ENCODE measurements at places on chromosomes 1 and 21.

DNA sequence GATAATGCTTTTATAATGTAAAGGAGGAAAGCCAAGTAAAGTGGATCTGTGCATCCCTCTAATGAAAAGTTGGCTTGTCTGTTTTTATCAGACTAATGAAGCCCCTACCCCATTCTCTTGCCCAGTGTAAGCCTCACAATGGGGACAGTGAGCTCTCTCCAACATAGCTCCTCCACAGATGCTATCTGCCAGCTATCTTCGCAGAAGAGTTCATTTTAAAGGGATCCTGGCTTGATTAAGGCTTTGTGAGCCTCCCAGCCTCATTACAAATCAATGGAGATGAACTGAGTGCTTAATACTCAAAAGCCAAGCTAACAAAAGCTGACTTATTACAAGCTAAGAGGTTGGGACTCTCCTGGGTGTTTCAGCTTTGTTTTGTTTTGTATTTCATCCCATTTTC is 514.7 kb downstream of the NUF2 start:
- no peak for DNase-seq

GRCh38 chr21:34845521-34846451 is 177.0 kb downstream of the CLIC6 start:
- DNase-seq = peak; percentile 14

DNA sequence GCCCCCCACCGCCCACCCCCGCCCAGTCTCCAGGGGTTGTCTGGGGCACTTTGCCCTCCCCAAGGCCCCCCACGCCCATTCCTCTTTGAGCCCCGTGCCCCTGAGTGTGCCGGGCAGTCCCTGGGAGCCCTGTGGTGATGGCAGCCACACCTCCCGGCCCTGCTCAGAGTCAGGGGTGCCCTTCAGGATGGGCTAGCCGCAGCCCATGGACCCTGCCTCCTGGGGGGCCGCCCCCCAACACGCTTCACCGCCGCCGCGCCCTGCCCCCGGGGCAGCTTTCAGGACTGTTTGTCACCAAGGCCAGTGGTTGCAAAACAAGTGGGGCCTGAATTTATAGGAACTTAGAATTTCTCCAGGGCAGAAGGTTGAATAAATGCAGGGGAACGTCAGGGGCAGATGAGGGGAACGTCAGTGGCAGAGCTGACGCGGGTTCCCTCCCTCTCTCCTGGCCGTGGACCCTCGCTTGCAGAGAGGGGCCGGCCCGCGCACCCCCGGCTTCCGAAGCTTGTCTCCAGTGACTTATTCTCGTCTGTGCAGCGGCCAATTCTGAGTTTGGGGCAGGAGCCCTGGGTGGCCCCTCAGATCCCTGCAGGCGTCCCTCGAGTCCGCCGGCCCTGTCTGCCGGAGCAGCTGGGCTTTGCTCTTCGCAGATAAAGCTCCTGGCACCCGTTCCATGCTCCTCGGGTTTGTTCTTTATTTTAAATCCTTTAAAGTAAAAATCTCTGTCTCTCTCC is 41.2 kb upstream of the ADARB1 start:
- no peak for DNase-seq

DNA sequence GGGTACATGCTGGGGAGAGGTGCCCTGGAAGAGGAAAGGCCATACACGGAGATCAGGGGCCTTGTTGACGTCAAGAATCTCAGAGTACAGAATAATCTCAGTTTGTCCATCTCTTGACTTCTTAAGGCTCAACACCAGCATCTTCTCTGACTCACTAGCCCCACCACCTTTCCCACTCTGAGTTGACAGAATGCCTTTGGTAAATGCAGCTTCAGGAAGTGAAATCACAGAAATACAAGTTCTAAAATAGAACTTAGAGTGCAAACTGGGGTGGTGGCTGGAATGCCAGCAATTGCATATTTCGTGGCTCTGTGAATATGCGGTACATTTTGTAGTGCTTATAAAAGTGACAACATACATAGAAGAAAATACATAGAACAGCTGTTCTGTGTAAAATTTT is 1.6 kb downstream of the COG2 start:
- DNase-seq = no peak

DNA sequence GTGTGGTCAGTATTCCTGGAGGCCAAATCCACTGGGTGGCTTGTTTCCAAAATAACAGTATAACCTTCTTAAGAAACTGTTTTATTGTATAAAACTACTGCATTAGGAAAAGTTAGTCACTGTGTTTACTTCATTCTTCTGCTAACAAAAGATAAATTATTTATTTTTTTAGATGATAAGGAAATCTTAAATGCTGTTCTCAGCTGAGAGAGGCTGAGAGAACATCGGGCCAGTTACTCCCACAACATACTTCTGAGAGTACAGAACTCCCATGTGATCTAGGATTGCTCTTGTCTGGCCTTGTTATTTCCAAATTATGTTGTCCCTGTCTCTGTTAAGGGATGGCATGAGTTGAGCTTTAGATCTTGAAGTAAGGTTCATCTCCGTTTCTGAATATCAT is 96.7 kb upstream of the CXADR start:
- no peak for DNase-seq

DNA sequence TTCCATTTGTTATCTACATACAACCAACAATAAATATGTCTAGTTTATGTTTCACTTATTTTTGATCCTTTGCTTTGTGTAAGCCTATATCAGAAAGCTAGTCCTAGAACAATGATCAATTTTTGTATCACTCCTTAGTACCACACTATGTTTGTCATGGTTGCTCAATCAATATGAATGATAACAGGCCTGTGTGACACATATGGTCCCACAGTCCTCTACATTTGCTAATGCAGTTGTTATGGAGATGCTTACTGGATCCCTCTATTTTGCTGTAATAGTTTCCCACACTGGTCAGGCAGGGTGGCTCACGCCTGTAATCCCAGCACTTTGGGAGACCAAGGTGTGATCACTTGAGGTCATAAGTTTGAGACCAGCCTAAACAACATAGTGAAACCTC is 59.1 kb downstream of the ERO1B start:
- no peak for DNase-seq

GRCh38 chr1:236516929-236517704 is 6.7 kb upstream of the LGALS8 start:
- DNase-seq = no peak

- no peak for DNase-seq
Observed at GRCh38 chr1:25979210-25979609, 18.7 kb downstream of the PAFAH2 start.

DNA sequence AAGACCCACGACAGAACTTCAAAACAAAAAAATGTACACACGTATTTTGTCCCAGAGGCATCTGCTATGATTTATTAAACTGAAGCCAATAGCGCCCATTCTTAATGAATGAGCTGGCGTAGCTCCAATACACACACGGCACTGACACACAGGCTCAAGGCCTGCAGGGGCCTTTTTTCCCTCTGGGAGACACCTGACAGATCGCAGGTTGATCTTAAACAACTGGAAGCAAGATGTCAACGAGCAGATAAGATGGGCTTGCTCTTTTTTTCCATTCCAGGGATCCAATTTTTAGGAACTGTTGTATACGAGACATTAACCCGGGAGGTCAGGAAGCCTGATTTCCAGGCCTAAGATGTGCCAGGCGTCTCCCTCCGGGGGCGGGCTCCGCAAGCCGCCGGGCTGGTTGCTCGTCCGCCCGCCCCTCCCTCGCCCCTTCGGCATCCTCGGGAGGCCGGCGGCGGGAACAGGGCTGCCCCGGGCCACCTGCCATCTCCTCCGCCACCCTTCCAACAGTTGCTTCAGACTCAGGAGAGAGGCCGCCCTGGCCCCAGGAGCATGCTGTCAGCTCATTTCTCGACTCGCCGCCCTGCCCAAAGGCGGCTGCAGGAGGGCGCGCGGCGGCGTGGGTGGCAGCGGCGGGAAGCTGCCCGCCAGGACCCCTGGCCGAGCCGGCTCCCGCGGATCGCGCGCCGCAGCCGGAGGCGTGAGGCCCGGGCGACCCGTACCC is 735 bp downstream of the TTC13 start:
- peak; percentile 12 for DNase-seq

GRCh38 chr1:89529196-89529595 is 4.6 kb downstream of the LRRC8B start:
- DNase-seq = no peak

GRCh38 chr1:58907398-58907797 is 123.6 kb upstream of the JUN start:
- no peak for DNase-seq

DNA sequence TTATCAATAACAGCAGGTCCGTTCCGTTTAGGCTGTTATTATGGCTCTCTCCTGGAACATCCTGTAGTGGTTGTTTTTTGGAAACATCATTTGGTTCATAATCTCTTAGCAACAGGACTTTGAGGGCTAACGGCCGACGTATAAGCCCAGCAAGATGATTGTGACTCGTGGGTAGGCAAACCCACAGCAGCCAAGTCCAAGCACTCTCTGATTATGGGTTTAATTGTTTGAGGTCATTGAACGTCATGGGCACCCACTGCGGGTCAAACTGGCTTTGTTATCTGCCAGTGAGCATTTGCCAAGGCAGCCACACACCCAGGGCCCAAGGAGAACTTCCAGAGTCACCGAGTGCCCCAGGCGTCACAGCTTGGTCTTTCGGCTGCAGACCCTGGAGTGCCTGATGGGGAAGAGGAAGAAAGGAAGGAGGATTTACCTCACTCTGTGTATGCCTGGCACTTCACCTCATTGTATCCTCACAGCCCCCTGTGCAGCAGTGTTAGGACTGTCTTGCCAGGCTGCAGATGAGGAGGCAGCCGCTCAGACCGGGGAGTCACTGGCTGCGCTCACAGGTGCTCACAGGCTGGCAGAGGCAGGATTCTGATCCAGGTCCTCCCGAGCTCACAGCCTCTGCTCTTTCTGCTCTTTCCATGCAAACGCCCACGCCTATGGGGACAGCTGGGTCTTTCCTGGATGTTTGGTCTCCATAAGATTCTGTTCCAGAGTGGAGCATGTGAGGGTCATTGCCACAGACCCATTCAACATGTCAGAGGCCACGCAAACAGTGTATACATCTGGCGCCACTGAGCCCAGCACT is 30.8 kb upstream of the EPS8L3 start:
- DNase-seq = no peak

DNA sequence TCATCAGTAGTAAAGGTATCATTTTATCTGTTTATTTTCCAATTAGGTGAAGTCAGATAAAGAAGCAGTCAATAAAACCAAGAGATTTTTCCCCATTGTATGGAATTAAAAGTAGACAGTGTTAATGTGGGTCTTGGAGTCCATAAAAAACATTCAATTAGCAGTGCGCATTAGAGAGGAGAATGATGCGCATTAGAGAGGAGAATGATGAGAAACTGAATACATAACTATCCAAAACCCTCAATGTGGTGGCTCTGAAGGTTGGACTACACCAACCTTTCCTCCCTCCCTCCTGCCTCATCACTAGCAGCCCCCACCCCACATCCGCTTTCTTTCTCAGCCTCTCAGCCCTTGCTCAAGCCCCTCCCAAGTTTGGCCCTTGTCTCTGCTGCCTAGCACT is 99.5 kb downstream of the DAB1 start:
- DNase-seq = no peak

DNA sequence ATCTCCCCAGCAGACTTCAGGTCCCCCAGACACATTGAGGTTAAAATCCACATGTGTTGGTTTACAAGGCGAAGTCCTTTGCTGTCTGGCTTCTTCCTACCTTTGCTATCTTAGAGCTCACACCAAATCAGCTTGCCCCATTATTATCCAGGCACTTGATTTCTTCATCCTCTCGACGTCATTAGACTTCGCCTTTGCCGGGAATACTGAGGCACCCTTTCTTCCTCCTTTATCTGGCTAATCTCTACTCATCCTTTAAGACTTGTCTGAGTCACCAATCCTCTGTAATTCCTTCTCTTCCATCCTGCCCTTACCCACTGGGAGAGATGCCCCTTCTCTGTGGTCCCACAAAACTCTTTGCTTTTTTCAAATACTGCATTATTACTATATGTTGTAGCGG is 9.2 kb upstream of the XCL2 start:
- DNase-seq = no peak

DNA sequence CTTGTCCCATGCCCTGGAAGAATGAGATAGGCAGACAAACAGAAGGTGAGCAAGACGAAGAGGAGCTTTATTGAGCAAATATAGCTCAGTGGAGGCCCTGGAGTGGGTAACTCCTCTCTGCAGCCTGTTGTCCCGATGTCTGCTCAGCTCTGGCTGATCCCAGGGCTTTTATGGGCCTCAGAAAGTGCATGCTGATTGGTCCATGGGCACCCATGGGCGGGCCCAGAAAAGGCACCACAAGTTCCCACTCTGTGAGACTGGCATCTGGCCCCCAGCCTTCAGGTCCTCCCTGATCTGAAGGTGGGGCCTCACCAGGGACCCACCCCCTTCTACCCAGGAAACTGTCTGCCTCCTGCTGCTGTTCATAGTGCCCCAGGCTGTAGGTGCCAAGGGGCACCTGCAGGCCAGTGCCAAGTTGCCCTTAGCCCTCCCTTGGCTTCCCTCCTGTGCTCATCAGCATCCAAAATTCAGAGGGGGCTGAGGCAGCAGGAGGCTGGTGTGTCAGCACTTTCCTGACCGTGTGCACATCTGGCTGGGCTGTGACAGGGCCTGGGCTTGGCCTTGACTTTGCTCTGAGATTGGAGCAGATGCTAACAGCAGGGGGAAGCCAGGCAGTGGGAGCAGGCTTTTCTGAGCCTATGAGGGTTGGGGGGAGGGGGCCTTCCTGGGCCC is 35.4 kb downstream of the ACTL8 start:
- DNase-seq = no peak

GRCh38 chr1:150548632-150549495 is at the start of gene ADAMTSL4:
Gene ADAMTSL4, plus strand, starts transcription at chr1:150549408. Its CDS starts 2,881 bp downstream, at chr1:150552289.
- DNase-seq = no peak

DNA sequence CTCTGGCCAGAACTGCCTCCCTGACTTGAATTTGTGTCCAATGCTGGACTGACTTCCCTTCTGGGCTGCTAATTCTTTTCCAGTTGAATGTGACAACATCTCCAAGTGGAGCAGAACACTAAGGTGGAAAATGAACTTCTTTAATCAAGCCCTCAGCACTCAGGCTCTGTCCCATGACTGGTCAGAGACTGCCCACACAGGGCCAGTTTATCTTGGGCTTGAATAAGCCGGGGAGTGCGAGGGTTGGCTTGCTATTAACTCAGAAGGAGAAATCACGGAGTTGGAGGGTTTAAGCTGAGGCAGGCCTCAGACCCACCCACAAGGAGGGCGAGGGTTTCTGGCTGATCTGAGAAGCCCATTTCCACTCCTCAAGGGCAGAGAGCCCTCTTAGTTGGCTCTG is 12.4 kb downstream of the KCNA10 start:
- DNase-seq = no peak

GRCh38 chr1:18927082-18927653 is 24.8 kb upstream of the ALDH4A1 start:
- peak; percentile 25 for DNase-seq

DNA sequence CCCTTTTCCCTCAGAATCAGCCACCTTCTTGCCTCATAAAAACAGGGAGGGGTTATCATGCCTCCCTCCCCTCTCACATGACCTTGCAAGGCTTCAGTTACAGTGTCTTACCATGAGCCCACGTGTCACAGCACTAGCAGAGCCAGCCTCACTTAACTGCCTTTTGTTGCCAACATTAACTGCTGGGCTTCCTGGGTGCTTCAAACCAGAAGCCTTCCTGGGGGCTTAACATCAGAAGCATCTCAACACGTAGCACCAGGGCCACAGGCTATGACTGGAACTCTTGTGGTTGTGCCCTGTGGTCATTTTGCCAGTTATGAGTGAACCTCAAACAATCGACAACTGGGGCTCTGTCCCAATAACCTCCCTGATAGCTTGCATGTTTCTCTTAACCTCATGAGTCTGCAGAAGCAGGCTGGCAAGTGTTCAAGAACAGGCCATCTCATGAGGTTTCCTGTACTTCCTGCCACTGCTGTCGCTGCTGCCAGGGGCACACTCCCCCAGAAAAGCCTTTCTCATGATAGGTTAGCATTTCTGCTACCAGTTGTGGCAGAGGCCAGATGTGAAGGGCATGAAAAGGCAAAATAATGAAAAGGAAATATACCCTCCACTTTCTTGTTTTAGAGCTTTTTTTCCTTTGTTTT is 132.2 kb downstream of the GLUL start:
- peak; percentile 8 for DNase-seq

Measured in activated CD4-positive, alpha-beta T cell treated with anti-CD3 and anti-CD28 coated beads, Interleukin-2, amount 50 U/mL, for 4 hours (primary cell).